Activated T-helper 17 cell treated with anti-CD3 and anti-CD28 coated beads, Interleukin-2, amount 50 U/mL, for 72 hours (primary cell): ENCODE measurements at places on chromosomes 7 and 10.
A peak's percentile ranks its signal among the peaks of the same experiment; 100 is the strongest.

- no peak for ATAC-seq
Measured at GRCh38 chr10:1268831-1269230, 212.6 kb downstream of the WDR37 start.

- no peak for ATAC-seq
Measured at GRCh38 chr10:128517167-128517566, 390.9 kb upstream of the MKI67 start.

- peak; percentile 64 for ATAC-seq
Measured at GRCh38 chr7:28330384-28331070, 81.8 kb upstream of the CREB5 start.

DNA sequence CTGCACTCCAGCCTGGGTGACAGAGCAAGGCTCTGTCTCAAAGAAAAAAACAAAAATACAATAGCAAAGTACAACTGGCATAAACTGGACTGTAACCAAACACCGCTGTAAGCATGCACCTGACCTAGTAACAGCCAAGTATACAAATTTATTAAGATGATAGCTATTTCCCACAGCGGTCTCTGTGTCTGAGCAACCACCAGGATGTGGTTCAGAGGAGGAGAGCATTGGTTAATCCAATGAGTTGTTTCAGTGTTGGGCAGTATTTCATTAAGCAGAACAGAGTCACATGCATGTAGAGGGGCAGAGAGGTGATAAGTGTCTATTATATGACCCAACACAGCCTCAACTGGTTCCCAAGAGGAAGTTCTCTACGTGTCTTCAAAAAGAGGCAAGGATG lies 4.0 kb downstream of the SLC16A12 start:
- no peak for ATAC-seq

- no peak for ATAC-seq
Measured at GRCh38 chr7:27615420-27616185, 47.1 kb downstream of the HIBADH start.

DNA sequence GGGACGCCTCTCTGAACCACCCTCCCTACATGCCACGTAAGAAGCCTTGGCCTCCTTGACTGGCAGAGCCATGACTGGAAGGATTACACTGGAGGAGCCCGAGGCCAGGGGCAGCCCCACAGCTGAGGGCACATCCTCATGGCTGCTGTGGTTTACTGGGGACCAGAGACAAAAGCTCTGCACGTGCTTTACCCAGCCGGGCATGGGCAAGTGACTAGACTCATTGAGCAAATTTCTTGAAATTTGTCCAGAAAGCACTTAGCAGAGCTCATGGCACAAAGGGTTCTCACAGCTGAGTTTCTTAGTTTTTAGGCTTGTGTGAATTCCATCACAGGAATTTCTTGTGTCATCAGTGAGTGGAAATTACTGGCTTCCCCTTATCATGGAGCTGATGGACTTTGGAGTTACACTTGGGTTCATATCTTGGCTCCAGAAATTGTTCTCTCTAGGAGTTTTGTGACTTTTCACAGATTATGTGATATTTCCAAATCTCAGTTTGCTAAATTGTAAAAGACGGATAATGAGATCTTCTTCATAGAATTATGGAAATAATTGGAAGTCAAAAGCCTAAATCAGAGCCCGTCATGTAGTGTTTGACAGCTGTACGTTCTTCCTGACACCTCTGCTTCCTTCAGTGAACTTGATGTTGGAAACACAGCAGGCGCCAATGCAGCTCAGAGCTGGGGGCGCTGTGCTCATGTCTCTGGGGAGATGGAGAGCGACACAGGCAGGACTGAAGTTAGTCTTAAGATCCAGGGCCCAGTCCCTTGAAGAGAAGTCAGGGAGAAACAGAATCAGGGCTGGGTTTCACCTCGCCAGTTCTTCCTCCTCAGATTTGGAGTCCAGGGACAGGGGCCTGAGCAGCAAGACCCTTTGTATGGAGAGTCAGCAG lies 47.7 kb upstream of the MGAM2 start:
- no peak for ATAC-seq

- ATAC-seq = no peak
Measured at GRCh38 chr7:7178906-7179305, 3.4 kb upstream of the C1GALT1 start.

DNA sequence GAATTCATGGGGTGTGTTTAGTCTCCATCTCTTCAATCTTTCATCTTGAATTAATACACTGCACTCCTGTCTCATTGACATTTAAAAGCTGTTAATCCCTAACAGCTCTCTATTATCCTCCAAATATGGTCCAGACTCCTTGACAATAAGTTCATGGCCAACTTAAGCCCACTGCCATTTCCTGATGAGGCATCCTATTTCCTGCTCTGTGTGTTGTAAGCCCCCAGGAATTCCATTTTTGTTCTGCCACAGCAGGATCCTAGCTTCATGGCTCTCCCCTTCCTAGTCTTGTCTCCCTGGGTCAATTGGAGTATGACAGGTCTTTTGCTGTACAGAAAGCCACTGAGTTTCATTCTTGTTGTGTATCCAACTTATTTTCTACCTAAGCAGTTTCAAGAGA lies 218.8 kb downstream of the OTUD1 start:
- no peak for ATAC-seq
